ENCODE measurements at places on chromosomes 2 and 18.

DNA sequence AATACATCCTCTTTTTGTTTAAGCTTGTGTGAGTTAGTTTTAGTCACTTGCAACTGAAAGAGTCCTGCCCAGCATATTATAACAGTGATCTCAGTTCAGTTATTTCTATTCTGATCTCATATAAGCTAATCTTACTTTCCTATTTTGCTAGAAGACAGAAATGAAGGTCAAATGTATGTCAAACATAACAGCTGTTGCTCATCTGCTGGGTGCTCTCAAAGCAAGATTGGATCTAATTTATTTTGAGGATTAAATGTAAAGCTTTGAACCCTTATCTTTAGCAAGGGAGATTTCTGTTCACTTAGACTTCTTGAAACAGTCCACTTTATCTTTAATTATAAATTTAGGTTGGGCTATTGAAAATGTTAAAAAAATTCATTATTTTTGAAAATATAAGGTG lies 31.2 kb downstream of the CRYGD start:
- no peak for DNase-seq

GRCh38 chr2:150495993-150496627 lies 8.6 kb upstream of the RND3 start:
- DNase-seq: no peak

GRCh38 chr18:51135795-51136194 lies 61.7 kb downstream of the MEX3C start:
- no peak for DNase-seq

DNA sequence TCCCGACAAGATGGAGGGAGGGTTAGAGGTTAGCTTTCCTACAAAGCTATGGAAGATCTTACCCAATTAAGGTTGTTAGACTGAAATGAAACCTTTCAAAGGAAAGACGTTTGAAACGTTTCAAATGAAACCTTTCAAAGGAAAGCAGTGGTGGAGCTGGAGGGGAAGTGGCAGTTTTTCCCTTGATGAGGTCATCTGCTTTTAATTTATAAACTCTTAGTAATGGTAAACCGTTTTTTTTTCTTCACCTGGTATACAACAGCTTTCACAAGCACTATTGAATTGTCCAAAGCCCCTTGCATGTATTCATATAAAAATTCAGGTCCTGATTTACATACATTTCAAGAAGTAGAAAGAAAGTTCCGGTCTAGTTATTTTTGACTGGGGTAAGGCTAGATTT lies 7.4 kb downstream of the PMAIP1 start:
- DNase-seq: no peak

- DNase-seq: no peak
Observed at GRCh38 chr2:232219496-232219870, 159.1 kb upstream of the ALPP start.

DNA sequence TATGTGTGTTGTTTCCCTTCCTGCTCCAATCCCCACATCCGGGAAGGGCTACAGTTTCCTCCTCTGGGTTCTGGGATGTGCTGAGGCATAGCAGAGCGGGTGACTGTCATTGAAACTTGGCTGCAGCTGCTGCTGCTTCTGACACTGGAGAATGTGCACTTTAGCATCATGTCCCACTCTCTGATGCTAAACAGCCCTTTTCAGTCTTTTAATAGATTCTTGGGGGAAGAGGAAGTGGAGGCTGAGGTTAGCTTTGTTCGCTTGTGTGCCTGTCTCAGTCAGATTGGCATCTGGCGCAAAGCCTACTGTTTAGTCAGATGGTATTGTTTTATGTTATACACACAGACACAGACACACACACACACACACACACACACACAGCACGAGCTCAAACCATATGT lies 136.5 kb upstream of the RND3 start:
- DNase-seq: no peak

- no peak for DNase-seq
Observed at GRCh38 chr2:117691595-117691994, 122.9 kb upstream of the DDX18 start.

- no peak for DNase-seq
Observed at GRCh38 chr2:54455131-54455562, 980 bp upstream of the SPTBN1 start.

GRCh38 chr18:50399582-50399981 lies 24.7 kb downstream of the SKA1 start:
- no peak for DNase-seq

DNA sequence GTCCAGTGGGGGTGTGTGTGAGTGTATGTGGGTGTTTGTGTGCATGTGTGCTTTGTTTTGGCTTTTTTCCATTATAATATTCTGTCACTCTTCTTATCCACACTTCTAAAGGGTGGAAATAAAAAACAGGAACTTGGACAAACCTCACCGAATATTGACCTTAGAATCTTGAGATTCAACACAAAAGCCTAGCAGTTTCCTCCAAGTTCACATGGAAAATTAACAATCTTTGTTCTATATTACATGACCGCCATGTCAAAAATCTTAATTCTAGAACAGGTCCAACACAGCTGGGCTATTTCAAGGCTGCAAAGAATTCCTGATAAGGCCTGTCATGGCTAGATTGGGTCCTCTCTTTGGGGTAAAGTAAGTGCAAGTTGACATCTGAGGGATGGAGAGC lies 169.3 kb upstream of the OSR1 start:
- DNase-seq: no peak

- DNase-seq: no peak
Observed at GRCh38 chr18:24497031-24497754, 36.8 kb downstream of the HRH4 start.

GRCh38 chr2:138632066-138632620 lies 130.6 kb downstream of the SPOPL start:
- no peak for DNase-seq

GRCh38 chr2:23390152-23390551 lies 5.2 kb downstream of the KLHL29 start:
- no peak for DNase-seq

GRCh38 chr2:17583646-17584045 lies 43.1 kb downstream of the VSNL1 start:
- DNase-seq: no peak

- no peak for DNase-seq
Observed at GRCh38 chr2:198611201-198611600, 806.8 kb downstream of the PLCL1 start.

GRCh38 chr18:27921904-27922751 lies 254.8 kb downstream of the CDH2 start:
- DNase-seq: no peak

Measured in stimulated activated CD4-positive, alpha-beta T cell treated with anti-CD3 and anti-CD28 coated beads, Interleukin-4, amount 100 ng/mL, for 48 hours (primary cell).